ENCODE measurements at places on chromosomes 16 and 17.
A peak's percentile ranks its signal among the peaks of the same experiment; 100 is the strongest.

DNA sequence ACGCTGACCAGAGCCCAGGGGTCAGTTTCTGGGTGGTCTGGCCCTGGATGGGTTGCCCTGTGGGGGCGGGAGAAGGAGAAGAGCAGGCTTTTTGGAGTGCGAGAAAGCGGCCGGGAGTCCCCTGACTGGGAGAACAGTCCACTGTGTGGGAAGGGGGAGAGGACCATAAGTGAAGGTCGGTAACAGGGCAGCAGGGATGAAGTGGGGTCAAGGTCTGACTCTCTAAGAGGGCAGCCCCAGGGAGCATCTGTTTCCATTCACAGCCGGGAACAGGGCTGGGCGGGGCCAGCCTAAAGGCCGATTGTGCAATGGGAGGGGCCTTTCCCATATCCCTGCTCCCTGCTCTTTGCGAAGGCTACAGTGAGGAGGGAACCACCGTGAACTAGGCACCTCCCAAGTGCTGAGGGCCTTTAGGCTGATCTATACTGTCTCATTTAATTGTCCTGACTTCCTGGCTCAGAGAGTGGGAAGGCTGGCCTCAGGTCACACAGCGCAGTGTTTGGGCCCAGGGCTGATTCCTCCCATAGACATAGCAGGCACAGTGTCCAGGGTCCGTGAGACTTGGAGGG lies 10.4 kb upstream of the WFDC1 start:
- no peak for DNase-seq

- no peak for DNase-seq
Measured at GRCh38 chr17:63698381-63698885, 1.5 kb downstream of the LIMD2 start.

GRCh38 chr16:56331915-56332314 lies 93.4 kb downstream of the AMFR start:
- no peak for DNase-seq

GRCh38 chr16:10750793-10751192 lies 7.2 kb downstream of the NUBP1 start:
- DNase-seq = no peak

- no peak for DNase-seq
Measured at GRCh38 chr16:72464597-72465368, 292.8 kb upstream of the PMFBP1 start.

DNA sequence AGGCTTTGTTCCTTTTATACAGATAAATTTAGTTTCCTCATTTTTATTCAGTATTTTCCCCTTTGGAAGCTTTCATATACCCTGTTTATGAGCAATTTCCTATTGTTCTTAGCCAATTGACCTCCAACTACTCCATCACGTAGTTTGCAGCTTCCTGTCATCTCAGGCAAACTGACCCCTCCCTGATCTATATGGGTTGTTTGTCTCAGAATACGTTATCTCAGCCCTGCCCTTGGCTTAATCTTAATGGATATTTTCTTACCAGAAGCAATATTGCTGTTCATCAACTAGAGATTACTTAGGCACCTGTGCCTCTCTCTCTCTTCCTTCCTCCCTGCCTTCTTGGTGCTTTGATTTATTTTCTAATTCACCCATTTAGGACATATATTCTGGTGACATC lies 81.2 kb downstream of the ZNF18 start:
- no peak for DNase-seq

DNA sequence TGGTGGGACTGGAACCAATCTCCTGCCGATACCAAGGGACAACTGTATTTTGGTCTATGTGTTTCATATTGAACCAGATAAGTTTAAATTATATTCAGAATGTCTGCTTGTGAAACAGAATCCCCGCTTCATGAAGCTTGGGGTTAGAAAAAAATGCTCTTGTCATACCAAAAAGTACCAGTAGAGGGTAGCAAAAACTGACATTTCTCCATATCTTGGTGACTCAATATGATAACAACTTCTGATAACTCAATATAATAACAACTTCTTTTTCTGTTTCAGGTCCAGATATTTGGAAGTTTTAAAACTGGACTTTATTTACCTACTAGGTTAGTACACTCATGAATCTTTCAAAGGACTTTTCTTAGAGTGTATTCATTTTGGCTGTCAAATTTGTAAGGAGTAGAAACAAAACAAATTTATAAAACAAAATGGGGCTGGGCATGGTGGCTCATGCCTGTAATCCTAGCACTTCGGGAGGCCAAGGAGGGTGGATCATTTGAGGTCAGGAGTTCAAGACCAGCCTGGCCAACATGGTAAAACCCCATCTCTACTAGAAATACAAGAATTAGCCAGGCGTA lies 52.3 kb upstream of the ADCY7 start:
- peak; percentile 33 for DNase-seq

DNA sequence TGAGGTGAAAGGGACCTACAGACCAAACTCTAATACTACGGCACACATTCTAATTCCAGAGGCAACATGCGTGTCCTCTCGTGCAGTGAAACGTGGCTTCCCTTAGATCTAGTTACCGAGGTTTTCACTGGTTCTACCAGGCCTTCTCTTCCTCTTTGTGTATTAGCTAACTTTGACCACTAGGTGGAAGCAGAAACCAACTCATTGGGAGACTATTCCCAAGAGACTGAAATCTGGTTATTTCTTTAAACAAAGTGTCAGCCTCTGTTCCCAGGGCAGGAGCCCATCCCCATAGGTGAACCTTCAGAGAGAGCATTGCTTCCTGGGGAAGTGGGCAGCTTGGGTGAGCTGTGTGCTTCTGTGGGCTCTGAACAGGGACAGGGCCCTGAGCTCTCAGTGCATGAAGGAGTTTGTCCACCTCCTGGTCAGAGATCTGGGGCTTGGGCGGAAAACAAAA lies 19.7 kb upstream of the RCVRN start:
- DNase-seq = peak; percentile 6

- DNase-seq = peak; percentile 18
Measured at GRCh38 chr17:38733982-38734973, 4.1 kb downstream of the CISD3 start.

DNA sequence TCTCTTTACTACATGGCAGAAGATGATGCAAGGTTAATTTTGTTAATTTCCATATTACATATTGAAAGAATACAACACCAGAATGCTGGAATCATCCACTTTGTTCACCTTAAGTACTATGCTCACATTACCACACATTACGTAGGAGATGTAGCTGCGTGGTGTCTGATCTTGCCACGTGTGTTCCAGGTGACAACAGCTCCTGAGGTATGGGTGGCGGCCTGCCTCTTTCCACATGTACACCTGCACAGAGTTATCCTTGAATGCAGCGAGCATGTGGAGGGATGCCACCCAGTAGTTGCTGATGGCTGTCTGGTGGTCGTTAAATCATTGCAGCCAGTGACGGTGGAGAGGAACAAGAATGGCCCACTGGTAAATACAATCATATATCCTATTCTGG lies 740.5 kb upstream of the EEF2KMT start:
- no peak for DNase-seq

- no peak for DNase-seq
Measured at GRCh38 chr17:2482218-2482617, 29.5 kb downstream of the METTL16 start.

GRCh38 chr16:73106329-73107034 lies 58.6 kb upstream of the ZFHX3 start:
- DNase-seq = no peak

DNA sequence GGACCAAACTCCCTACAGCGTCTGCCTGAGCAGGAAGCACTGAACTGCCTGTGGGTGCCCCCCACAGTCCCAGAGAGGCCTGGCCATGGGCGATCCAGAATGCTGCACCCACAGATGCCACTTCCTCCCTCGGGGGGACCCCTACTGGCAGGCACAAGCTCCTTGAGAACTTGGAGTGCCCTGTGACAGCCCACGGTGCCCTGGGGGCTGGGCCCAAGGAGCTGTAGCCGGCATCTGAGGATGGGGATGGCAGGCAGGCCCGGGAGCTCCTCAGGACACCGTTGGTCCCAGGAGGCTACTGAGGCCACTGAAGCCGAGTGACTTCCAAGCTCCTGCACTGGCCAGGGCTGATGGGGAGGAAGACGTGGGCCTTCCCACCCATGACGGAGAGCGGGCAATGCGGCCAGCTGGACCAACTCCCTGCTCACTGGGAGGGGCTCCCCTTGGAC lies 15.1 kb upstream of the RASD1 start:
- no peak for DNase-seq

DNA sequence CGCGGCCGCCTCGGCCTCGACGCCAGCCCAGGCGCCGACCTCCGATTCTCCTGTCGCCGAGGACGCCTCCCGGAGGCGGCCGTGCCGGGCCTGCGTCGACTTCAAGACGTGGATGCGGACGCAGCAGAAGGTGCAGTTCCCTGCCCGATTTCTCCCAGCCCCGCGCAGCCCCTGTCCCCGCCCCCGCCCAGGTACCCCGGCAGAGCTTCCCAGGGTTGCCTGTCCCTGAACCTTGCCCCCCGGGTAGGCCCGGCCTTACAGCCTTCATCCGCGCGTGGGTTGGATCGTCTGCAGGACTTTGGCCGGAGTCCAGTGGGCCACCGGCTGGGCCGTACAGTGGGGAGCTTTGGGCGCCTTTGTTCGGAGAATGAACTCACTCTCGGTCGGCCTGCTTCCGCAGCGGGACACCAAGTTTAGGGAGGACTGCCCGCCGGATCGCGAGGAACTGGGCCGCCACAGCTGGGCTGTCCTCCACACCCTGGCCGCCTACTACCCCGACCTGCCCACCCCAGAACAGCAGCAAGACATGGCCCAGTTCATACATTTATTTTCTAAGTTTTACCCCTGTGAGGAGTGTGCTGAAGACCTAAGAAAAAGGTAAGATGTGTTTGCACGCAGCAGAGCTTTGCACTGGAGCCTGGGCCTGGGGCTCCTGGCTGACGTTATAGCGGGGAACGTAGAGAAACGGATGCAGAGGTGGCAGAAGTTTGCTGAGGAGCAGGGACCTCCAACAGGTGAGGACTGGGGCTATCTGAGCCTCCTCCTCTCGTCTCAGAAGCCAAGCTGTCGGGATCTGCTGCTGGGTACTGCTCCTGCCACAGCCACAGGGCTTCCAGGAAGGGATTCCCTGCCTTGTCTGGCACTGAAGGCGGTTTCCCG lies 593 bp downstream of the GFER start:
- DNase-seq = no peak

DNA sequence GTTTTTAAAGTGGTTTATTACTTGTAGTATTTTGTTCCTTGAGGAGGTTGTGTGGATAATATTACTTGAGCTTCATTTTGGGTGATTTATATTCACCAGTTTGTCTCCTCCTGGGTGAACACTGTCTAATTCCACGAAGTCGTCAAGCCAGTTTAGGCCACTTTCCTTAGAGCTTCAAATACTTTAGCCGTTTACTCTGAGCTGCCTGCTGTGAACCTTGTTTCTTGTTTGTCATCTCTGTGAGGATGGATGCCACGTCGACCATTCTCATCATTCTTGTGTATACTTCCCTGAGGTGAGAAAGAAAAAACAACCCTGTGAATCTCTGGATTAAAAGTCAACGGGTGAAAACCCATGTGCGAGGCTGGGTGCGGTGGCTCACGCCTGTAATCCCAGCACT lies 9.0 kb downstream of the KRT24 start:
- DNase-seq = no peak

GRCh38 chr16:27806986-27807385 lies 256.5 kb downstream of the GSG1L start:
- DNase-seq = no peak

DNA sequence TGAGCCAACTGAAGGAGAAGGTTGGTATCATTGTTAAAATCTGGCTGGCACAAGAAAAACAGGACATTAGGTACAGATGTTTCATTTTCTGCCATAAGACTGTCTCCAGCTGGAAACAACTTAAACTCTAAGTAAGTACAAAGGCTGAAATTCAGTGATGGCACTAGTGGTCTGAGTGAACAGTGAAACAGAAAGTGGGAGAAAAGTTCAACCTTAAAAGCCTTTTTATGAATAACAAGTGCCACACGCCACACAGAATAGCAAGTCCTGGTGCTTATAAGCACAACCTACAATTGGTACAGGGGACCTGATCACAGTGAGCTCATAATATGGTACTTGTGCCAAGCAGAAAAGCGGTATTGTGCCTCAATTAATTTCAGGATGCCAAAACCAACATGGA lies 56.7 kb downstream of the CEP112 start:
- no peak for DNase-seq

GRCh38 chr16:50525262-50525661 lies 22.9 kb upstream of the NKD1 start:
- DNase-seq = no peak

DNA sequence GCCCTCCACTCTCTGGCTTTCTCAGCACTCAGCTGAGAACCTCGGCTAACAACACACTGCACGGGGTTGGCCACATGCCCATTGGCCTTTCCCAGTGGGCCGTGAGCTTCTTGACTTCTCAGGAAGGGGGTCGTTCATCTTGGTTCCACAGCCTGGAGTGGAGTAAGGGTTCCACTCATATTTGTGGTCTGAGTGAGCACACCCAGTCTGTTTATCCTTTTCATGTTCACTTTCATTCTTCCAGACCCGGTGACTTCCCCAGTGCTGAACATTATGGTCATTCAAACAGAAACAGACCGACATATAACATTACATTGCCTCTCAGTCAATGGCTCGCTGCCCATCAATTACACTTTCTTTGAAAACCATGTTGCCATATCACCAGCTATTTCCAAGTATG lies 8.2 kb downstream of the MILR1 start:
- DNase-seq = no peak

DNA sequence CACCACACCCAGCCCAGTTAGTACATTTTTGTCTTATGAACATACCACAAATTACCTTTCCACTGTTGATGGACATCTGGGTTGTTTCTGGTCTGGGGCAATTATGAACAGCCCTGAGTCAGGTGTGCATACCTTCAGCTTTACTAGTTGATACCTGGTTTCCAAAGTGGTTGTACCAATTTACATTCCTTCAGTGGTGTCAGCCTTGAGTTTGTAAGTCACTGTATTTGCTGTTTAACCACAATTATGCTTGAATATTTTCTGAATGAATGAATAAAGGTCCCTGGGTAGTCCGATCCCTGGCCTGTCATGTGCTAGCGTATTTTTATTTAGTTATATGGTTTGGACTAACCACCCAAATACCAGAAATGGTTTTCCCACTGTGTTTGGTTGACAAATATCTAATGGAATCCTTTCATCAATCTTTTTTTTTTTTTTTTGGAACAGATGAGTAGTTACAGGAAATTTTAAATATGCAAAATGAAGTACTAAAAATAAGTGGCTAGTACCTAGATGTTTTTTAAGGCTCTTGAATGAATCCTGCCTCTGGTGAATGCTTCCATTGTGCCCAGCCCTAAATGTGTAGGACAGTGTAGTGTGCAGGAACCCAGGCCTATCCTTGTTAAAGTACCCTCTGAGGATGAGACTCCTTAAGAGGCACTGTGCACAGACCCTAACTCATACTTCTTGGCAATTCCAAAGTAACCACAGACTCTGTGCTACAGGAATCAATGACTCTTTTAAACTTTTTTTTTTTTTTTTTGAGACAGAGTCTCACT lies 3.7 kb downstream of the DUSP14 start:
- DNase-seq = no peak

DNA sequence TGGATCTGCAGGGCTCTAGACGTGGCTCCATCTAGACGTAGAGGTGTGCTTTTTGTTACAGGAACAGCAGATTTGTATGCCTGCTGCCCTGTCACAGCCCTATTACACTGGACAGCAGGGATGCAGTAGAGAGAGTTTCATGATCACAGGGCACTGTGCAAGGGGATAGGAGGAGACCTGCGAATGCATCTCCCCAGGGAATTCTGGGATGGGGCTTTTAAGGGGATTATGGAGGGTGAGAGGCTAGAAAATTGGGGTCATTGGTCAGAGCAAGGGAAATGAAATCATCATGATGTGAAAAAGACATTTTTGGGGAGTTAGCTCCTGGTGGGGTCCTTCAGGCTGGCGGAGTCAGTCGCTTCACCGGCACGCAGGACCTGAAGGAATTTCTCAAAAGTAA lies 3.9 kb upstream of the NUPR1 start:
- DNase-seq = no peak

- peak; percentile 49 for DNase-seq
Measured at GRCh38 chr17:17783825-17784656, 52.7 kb downstream of the SREBF1 start.

GRCh38 chr17:53627511-53627910 lies 195.2 kb upstream of the KIF2B start:
- no peak for DNase-seq

Data from NCI-H446 (cell line).